ENCODE measurements at places on chromosomes 1 and 21.

- no peak for DNase-seq
These were observed 6.0 kb downstream of the IFFO2 start for GRCh38 chr1:18950401-18951026.

DNA sequence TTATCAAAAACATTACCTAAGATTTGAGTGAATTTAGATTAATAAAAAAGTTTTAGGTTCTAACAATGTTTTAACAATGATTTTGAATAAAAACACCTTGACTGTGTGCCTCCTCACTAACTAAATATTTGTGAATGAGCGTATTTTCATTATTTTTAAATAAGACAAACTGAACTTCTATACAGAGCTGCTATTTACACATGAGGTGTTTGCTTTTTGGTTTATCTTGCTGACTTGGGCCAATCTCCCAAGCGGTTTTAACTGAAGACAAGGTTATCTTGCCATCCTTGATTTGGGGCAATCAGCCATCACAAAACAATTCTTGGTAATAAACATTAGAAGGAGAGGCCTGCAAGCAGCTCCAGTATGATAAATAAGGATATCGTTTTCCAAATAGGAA is 108.2 kb upstream of the NRIP1 start:
- no peak for DNase-seq

DNA sequence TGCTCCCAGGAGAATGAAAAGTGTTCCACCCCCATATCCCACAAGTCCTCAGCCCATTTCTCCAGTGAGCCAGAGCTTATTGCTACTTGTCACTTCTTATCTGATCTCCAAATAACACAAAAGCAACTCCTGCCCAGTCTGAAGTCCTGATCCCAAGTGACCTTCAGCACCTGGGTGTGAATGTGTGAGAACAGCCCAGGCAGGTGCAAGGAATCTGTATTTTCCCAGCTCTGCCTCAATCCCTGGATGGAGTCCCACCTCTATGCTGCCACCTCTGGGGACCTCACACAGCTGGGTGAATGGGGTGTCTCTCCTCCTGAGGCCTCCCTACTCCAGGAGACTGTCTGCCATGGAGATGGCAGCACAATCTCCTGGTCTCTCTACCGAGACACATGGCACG is 402.4 kb upstream of the PROX1 start:
- no peak for DNase-seq

DNA sequence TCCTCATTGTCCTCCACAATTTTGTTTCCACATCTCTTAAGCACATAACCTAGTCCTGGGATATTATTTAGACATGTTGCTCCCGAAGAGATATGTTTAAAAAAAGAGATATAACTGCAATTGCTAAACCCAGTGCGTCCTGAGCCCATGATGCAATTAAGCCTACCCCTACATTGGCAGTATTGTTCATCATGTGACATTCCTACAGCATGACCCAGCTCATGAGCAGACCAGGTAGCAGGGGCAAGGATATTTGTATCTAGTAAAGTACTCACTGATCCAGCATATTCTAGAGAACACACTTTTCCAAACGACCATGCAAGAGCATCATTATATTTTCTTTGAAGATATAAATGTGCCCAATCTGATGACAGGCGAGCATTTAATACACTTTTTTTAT is 1.2 kb downstream of the ADAM30 start:
- DNase-seq = no peak

DNA sequence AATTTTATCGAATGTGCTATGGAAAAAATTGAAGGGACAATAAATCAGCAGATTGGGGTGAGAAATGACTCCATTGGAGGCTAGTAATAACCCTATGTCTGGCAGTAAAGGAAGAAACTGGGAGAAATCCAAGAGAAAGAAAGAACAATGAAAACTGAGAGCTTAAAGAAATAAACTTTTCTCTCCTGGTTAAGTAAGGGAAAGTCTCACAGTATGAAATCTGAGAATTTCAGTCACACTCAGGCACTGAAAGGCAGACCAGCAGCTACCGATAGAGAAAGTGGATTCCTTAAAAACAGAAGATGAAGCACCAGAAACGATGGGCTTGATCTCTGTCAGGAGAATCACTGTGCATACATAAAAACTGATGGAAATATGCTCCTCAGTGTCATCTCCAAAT is 404.2 kb downstream of the PLPP3 start:
- no peak for DNase-seq

DNA sequence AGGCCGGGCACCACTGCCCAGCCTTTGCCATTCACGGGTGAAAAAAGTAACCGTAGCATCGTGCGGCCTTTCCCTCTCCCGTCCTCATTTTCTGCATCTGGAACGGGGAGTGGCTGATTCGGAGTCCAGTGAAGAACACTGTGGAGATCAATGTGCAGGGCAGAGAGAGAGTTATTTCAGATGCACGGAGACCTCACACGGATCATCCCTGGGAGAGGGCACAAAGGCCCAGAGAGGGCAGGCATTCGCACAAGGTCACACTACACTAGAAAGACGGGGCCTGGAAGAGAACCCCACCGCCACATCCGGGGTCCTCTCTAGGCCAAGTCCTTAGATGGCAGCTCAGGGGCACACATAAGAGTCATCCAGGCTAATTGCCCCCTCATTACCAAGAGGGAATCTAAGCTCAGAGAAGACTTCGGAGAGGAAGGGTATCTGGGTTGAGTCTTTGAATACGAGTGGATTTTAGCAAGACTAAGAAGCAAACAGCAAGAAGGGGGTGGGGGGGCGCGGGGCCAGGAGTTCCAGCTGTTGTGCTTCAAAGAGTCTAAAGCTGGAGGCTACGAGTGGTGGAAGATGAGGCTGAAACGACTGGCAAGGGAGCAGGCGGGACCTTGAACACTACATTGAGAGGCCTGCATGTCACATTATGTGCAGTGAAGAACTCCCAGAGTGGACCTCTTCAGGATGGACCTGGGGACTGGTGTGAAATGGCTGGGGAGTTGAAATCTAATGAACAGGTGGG is 857 bp downstream of the GPX7 start:
- DNase-seq = no peak

DNA sequence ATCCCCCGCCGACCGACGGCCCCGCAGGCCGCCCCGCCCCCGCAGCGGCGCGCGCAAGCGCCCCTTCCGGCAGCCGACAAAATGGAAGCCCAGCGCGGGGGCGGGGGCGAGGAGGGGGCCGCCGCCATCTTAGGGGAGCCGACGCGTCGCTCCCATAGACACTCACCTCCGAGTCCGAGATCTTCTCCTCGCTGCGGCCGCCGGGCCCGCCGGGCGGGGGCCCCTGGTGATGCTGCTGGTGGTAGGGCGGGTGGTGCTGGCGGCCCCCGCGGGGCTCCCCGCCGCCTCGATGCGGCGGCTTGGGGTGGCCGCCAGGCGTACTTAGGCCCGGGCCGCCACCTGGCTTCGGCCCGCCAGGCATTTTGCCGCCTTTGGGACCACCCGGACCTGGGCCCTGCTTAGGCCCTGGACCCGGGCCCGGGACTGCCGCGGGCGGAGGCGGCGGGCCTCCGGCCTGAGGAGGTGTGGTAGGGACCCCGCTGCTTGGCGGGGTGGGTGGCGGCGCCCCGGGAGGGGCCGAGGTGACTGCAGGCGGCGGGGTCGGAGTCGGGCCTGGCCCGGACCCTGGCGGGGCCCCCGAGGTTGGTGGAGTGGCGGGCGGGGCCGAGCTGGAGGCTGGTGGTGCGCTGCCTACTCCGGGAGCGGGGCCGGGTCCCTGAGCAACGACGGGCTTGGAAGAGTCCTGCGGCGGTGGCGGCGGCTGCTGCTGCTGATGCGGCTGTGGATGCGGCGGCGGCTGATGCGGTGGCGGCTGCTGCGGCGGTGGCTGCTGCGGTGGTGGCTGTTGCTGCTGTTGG is 691 bp downstream of the SFPQ start:
- DNase-seq = peak; percentile 74

DNA sequence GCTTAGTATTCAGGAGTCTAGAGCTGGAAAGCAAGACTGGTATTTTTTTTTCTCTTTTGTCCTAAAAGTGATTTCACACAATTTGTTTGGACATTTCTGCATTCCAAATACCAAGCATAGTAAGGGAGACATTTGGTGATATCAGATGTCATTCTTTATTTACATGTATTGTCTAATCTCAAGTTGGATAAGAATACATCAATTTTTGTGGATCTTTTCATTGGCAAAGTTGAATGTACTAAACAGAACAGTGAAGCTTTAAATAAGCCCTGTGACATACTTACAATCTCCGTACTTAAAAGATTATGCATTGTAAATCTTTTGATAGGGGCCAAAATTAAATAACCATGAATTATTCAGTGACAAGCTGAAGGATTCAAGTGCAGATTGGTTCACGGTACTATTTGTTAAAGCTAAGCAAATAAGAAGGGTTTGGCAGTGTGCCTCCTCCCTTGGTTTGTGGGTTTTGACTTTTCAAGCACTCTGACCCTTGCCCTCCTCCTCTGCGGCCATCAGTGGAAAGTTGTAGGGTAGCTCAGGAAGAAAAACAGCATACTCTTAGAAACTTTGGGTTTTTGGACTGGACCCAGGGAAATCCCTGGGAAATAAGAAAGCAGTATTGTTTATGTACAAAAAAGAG is 663.7 kb downstream of the ADGRL2 start:
- DNase-seq = no peak

DNA sequence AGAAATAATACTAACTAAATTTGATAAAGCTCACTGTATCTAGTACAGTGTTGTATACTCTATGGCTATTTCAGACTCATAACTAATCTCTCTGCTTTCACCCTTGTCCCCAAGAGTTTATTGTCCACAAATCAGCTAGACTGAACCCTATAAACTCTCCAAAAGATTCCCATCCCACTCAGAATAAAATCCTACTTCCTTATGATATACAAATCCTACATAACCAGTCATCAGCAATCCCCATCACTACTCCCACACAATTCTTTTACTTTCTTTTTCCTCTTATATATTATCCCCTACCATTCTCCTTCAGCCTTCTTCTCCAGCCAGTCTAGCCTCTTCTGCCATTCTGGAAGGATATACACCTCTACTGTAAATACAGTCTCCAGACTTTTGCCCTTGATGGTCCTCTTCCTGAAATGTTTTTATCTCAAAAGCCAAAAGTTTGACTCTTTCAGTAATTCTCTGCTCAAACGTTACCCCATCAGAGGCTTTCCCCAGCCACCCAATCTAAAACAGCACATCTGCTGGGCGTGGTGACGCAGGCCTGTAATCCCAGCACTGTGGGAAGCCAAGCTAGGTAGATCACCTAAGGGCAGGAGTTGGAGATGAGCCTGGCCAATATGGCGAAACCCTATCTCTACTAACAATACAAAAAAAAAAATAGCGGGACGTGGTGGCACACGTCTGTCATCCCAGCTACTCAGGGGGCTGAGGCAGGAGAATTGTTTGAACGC is 41.6 kb downstream of the ABL2 start:
- DNase-seq = no peak

Data from NCI-H187 (cell line).